A549 treated with AZD2906 at 1 μM for 4 hours (cell line): ENCODE measurements at places on chromosomes 3 and 15. TPM values are rescaled to one million over a fixed set of nuclear protein-coding genes. Genes with fewer than 3 reads are reported as not detected.

The DPPA4 gene
- not detected in 5 replicates for total RNA-seq

The TM6SF1 gene
- total RNA-seq = 0.09 to 0.13 TPM (median 0.10 TPM) in 4 of 5 replicates, not detected in the other

The CKMT1B gene
- 2.7 to 4.4 TPM (median 3.4 TPM) in 5 replicates for total RNA-seq

The IL17RE gene
- total RNA-seq = 1.7 to 1.9 TPM (median 1.8 TPM) in 5 replicates

The PDCD10 gene
- 47.6 to 64.7 TPM (median 52.8 TPM) in 5 replicates for total RNA-seq

The SLC6A20 gene
- 0.03 to 0.08 TPM (median 0.06 TPM) in 4 of 5 replicates, not detected in the other for total RNA-seq
